ENCODE measurements at places on chromosomes 7 and 10.

DNA sequence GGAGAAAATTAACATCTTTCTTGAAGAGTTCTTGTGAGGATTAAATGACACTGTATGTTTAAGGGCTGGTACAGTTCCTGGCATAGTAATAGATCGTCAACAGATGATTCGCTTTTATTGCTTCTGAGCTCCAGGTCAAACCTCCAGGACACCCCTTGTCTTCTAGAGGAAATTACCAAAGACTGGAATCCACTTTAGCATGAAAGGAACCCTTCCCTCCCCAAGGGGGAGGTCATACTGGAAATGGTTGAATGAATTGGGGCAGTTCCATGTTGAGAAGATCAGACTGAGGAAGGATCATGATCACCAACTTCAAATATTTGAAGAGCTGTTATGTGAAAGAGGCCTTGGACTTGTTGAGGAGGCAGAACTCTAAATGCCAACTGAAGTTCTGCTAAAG is 8.9 kb downstream of the NFE2L3 start:
- DNase-seq: no peak

DNA sequence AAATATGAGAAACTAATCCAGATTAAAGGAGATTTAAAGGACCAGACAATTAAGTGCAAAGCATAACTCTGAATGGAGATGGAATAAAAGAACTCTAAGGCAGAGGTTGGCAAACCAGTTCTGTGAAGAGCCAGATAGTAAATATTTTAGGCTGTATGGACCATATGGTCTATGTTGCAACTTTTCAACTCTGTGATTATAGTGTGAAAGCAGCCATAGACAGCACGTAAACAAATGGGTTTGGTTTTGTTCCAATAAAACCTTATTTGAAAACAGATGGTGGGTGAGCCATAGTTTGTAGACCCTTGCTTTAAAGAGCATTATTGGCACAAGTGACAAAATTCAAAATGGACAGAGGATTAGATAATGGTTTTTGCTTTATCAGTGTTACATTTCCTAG is 884.1 kb downstream of the CCSER2 start:
- no peak for DNase-seq

- DNase-seq: no peak
These were observed 96.9 kb upstream of the NEBL start for GRCh38 chr10:20993830-20994527.

- DNase-seq: peak; percentile 79
These were observed 1.2 kb upstream of the PFKFB3 start for GRCh38 chr10:6201516-6201975.

GRCh38 chr10:79335094-79335469 is 12.2 kb upstream of the PPIF start:
- DNase-seq: no peak

GRCh38 chr7:105187302-105188169 is 173.5 kb downstream of the KMT2E start:
- no peak for DNase-seq

GRCh38 chr10:132316133-132316532 is 8.4 kb upstream of the STK32C start:
- DNase-seq: no peak

GRCh38 chr7:149140831-149141230 is 6.4 kb upstream of the ZNF398 start:
- no peak for DNase-seq

DNA sequence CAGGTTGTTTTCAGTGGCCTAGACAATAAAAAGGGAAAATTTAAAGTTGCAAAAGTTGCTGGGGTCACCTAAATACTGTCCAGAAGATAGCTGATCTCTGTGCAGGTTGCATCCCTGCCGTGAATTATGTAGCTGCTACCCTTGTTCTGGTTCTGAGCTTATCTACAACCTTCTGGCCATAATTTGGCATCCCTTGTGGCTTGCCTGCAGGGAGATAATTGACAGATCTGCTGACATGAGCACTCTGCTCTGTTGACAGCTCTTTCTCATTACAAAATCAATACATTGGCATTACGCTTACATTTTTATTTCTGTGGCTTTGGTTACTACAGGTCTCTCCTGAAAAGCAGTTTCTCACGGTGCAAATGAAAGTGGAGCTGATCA is 29.3 kb upstream of the HECTD2 start:
- no peak for DNase-seq

GRCh38 chr10:118980870-118981269 is 48.6 kb upstream of the NANOS1 start:
- no peak for DNase-seq

GRCh38 chr7:32215697-32216096 is 145.5 kb upstream of the PDE1C start:
- no peak for DNase-seq

GRCh38 chr10:73232887-73233286 is 14.2 kb downstream of the DNAJC9 start:
- DNase-seq: no peak

DNA sequence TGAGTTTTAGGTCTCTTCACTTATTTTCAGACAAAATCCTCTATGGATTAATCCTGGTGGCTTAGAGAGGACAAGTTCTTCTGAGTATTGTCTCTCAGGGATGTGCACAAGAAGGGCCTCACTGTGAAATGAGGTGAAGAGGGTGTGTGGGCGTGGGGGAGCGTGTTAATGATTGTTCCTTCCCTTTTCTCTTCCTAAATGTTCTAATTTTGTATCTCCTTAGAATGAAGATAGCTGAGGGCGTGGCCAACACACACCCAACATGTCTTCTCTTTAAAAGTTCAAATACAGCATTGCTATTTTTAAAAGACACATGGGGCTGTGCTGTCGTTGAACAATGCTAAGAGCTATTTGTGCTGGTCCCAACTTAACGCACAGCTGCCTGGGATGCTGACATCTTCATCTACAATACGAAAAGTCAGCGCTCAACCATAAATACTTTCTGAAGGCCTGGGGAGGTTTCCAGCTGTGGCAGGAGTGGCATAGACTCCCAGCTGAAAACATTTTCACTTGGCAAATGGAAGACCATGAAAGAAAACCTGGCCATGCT is 135.9 kb downstream of the JCAD start:
- DNase-seq: no peak

- no peak for DNase-seq
These were observed 41.3 kb downstream of the CALD1 start for GRCh38 chr7:134820778-134821177.

GRCh38 chr7:67105377-67105776 is 108.7 kb downstream of the TYW1 start:
- DNase-seq: no peak

DNA sequence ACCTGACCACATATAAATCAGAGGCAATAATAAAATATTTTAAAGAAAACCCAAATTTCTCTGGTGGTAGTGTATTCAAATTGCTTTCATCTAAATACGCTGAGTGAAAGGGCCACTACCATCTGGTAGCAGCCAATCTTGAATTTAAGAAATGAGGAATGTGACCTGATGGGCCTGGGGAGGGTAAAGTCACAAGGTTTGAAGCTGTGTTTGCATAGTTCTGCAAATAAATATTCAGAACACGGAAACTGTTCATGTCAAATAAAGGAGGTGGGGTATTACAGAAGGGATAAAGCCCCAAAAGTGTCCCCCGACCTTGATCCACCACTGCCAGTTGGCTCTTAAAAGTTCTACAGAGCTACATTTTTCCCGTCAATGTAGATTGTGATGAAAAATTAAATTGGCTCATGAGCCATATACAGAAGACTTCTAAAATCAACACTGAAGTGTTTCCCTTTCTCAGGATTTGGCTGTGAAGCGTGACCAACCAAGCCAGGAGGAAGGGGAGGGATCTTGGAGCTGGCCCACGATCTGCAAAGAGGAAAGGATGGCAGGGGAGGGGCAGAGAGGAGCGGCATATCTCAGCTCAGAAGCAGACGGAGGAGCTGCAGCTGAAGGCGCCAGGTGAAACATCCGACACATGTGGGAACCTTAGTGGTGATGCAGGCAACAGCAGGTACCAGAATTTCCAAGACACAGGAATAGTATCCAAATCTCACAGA is 39.6 kb downstream of the MPP7 start:
- DNase-seq: no peak

GRCh38 chr7:35906191-35906908 is 105.5 kb downstream of the SEPTIN7 start:
- DNase-seq: peak; percentile 54

- DNase-seq: no peak
These were observed 163.7 kb downstream of the AHR start for GRCh38 chr7:17462131-17462631.

GRCh38 chr7:48259463-48260280 is 88.4 kb downstream of the ABCA13 start:
- DNase-seq: no peak

- no peak for DNase-seq
These were observed 176.0 kb downstream of the SKAP2 start for GRCh38 chr7:26688388-26688787.

DNA sequence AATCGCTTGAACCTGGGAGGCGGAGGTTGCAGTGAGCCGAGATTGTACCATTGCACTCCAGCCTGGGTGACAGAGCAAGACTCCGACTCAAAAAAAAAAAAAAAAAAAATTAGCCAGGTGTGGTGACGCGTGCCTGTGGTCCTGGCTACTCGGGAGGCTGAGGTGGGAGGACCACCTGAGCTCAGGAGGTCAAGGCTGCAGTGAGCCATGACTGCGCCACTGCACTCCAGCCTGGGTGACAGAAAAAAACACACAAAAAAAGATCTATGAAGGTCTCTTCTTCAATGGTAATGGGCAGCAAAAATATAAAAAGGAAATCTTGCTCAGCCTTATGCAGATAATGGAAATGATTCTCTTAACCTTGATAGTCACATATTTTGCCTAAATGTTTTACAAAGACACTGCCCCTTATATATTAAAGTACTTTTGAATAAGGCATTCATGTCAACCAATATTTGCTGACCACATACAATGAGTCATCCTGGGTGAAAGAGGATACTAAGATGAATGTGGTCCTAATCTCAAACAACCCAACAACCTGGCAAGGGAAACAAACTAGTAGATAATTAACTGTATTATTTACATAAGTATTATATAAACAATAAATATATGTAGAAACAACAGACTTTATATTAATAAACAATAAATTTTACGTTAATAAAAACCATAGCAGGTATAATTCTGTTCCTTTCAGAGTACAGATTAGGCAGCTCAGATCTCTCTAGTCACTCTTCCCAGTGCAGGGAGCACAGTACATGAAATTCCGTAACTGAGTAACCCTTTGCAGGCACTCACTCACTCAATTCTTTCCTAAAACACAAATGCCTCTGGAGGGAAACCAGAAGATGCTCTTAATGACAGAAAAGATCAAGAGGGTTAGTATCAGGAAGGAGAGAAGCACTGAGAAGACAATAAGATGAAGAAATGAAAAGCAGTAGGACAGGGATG is 8.1 kb downstream of the TOMM7 start:
- no peak for DNase-seq

DNA sequence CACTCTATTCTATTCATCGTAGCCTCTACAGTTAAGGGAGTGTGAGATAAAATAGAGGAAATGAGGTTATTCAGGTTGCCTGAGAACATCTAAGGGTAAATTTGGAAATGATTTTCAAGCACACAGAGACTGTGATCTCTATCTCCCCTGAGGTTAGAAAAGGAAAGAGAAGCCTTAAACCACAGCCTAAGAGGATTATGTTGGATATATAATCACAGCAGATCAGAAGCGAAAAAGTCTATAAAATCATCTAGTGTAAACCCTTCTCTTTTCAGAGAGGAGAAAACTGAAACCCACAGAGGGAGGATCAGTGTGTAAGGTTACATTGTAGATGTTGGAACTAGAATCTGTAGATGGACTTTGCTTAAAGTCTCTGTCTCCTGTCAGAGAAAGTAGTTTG is 90.6 kb upstream of the SEMA3E start:
- DNase-seq: no peak

- no peak for DNase-seq
These were observed 15.7 kb upstream of the NDUFA5 start for GRCh38 chr7:123573341-123573740.

Measured in stimulated activated CD4-positive, alpha-beta T cell treated with anti-CD3 and anti-CD28 coated beads, Interleukin-2, amount 100 ng/mL, for 4 hours (primary cell).